ENCODE measurements at places on chromosomes 1 and 21.

- no peak for DNase-seq
These were observed 2.6 kb downstream of the SERINC2 start for GRCh38 chr1:31415658-31416057.

DNA sequence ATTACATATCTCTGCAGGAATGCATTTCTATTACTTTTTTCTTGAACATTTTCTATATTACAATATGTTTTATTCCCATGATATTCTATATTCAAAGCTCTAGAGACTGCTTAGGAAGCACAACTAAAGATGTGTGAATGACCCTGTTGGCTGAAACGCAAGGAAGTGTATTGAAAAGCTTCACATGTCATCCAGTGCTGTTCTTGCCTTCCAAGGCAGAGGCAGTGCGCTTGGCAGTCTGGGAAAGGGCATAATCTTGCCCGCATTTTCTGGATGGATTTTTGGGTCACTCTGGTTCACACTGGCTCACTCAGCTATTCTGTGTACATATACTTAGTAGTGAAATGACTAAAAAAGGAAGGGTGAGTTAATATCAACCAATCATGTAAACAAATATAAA lies 262.4 kb downstream of the PTPRC start:
- DNase-seq: no peak

- DNase-seq: no peak
These were observed 20.4 kb downstream of the TOMM20 start for GRCh38 chr1:235108185-235108593.

DNA sequence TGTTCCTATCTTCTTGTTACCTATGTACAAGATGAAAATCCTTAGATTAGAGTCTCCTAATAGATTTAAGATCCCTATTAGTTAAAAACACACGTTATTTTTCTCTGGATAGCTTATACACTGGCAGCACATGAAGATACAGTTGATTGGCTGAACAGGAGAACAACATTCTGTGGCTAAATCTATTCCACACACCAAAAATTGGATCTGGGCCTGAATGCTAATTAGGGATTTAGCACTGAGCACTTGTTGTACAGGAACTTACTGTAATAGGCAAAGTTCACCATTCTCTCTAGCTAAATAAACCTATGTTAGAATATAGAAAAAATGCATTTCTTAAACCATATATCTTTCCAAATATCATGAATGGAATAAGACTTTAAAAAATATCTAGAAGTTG lies 117.1 kb upstream of the PTGFR start:
- DNase-seq: no peak

DNA sequence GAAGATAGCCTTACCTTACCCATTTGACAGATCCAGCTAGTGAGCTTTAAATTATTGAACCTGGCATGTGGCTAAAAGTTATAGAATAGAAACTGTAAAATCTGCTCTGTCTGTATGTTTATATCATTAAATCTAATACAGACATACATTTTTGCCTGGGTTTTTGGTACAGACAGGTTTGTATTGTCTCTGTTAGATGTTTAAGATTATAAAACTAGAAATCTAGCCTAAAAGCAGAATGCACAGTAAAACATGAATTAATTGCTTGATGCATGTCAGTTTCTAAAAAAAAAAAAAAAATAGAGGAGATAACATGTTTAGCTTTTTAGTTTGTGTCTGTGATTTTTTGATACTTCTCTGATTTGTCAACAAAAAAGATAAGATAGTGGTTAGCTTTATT lies 477.6 kb upstream of the LRRC7 start:
- DNase-seq: no peak

DNA sequence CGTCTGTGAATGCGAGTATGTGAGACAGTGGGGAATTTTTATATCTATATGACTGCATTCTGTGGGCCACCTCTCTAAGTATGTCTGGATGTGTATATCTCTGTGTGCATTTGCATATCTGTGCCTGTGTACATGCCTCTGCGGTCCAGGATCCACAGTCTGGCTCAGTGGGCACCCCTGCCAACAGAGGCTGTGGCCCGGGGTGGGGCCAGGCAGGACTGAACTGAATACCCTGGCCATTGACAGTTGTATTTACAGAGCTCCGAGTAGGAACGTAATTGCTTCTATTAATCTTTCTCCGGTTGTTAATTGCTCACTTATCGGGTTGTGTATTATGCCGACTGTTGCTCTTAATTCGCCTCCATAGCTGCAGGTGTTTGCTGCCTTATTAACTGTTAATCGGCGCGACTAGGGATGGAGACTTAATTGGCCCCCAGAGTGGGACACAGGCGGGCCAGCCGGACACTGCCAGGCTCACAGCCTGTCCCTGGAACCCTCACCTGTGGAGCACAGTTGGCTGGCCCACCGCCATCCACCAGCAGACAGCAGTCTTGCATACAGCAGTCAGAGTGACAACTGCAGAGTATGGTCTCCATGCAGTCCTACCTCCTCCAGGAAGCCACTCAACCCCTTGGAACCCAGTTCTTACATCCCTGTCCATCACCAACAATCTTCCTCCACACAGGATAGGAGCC lies 22.4 kb upstream of the ADGRB2 start:
- DNase-seq: no peak

GRCh38 chr1:31901838-31902509 lies 36.2 kb downstream of the PTP4A2 start:
- no peak for DNase-seq

- DNase-seq: no peak
These were observed 76.2 kb upstream of the CXADR start for GRCh38 chr21:17436626-17437111.
